Activated CD8-positive, alpha-beta memory T cell treated with anti-CD3 and anti-CD28 coated beads for 4 hours (primary cell): ENCODE measurements at places on chromosomes 6 and 20.

GRCh38 chr6:76165471-76166221 is 93.2 kb upstream of the IMPG1 start:
- no peak for DNase-seq

DNA sequence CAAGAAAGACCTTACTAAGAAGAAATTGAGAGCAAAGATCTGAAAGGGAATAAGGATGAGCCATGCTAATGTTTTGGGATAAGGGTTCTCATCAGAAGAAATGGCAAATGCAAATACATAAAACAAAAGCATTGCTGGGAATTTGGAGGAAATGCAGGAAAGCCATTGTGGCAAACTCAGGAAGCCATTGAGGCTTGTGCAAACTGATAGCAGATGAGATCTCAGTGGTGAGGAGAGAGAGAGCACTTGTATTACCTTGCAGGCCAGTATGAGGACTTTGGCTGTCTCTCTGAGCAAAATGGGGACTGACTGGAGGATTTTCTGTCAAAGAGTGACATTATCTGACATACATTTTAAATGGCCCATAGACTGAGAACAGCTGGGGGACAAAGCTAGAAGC is 103.0 kb downstream of the ADGRB3 start:
- DNase-seq: no peak

DNA sequence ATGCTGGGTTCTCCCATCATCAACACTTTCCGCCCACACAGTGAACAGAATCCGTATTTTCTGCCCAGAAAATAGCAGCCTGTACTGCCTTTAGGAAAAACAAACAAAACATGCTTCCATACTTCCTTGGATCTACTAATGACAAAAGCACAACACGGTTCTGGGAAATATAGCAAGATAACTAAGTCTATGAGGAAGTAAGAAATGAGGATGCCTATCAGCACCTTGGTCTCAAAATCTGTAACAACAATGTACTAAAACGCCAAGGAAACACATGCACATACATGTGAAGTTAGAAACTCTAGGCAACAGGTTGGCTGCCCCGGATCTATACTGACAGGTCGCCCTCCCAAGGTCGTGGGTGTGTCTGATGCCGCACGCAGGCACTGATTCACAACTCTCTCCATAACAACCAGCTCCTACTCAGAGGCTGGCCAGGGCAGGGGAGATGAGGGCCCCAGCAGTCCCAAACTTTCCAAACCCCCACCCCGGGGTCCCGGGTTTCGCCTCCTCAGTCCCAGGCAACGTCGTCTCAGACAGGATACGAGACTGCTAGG is 710 bp downstream of the BTBD9 start:
- DNase-seq: peak; percentile 36

DNA sequence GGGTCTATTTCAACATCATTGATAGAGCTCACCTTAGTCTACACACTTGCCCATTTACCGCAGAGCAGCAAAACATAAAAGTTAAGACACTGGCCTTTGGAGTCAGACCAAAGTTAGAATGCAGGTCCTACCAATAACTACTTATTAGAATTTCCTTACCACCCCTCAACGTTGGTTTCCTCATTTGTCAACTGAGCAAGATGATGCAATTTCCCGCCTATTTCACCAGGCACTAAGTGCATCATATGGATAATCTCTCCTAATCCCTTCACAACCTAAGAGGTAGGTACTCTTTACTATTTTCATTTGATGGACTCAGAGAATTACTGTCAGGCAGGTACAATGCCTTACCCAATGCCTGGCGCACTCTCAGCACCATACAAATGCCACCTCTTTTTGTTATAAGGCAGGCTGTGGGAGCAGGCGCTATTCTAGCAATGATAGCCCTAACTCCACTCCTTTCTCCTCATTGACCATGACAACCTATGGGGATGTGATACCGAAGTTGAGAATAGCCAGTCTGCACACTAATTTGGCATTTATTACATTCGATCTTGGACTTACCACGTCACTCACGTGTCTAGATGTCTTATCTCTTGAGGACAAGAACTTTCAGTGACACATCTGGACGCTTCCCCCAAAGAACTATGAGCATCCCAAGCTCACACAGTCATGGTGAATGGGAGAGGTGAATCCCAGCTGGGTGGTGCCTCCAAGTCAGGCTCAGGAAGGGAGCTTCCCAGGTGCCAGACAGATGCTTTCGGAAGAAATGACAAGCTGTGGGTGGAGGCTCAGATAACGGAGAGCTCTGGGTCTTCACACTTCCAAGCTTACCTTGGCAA is 128.1 kb upstream of the STMND1 start:
- no peak for DNase-seq

DNA sequence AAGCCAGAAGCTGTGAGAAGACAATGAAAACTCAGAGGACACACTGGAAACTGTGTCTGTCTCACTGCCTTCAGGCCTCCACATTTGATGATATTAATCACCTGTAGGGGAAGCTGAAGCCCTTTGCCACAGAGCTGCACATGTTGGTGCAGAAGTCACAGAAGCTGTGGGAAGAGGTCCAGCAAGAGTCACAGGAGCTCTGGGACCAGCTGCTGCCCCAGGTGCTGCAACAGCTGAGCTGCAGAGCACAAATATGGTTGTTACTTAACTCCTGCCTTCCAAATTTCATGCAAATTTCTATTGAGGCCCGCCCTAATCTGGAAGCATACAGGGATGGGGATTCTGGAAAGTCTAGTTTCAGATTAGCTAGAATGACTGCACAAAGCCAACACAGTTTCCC is 169.3 kb downstream of the OGFRL1 start:
- no peak for DNase-seq

DNA sequence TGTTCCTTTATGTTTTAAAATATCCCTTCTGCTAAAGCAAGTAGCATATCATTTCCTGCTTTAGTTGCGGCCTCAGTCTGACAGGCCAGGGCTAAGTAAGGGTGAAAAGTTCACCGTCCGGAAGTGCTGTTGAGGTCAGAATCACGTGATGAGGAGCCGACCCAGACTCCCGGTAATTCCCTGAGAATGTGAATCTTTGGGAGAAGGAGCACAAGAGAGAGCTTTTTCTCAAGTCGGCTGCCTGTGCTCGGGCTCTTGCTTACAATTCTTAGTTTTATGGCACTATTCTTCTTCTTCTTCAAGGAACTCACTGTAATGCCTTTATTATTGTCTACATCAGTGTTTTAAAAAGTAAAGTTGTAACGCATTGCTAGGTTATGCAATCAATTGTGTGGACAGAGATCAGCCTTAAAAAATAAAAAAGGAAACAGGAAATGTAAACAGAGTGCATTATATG is 309.3 kb downstream of the PRL start:
- no peak for DNase-seq

DNA sequence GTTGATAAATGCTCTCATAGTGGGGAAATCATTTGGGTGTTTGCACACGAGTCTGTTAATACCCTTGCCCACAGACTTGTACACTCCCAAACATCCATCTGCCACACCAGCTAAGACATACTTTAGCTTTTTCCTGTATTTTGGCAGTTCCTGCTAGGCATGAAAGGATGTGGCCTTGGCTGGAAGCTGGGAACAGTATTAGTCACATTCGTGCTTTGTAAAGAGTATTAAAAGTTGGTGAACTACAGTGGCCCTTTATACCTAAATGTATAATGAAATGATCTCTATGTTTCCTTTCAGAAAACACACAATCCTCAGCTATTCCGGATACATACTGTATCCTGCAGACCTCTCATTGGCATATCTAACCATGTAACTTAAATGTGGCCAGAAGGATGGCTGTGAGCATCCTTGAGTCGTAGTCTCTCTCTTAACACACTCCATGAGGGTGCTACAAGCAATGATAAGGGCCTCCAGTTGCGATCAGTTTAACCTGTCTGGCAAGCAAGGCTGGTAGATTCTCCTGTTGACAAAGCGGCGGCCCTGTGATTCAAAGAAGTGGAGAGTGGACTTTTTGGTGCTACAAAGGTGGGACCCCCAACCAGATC is 1.5 kb downstream of the LEMD2 start:
- DNase-seq: no peak

- no peak for DNase-seq
These were observed 21.9 kb upstream of the BEND6 start for GRCh38 chr6:56932910-56933477.

DNA sequence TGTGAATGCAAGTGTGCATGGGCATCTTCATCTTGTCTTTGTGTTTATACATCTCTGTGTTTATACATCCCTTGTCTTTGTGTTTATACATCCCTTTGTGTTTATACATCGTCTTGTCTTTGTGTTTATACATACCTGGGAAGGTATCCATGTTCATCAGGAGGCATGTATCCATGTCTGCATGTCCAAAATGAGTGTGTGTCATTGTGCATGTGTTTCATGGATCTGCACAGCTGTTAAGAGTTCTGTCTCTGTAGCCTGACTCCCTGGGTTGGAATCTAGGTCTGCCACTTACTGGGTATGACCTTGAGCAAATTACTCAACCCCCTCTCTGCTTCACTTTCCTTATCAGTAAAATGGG is 50.1 kb upstream of the SIRPA start:
- no peak for DNase-seq

DNA sequence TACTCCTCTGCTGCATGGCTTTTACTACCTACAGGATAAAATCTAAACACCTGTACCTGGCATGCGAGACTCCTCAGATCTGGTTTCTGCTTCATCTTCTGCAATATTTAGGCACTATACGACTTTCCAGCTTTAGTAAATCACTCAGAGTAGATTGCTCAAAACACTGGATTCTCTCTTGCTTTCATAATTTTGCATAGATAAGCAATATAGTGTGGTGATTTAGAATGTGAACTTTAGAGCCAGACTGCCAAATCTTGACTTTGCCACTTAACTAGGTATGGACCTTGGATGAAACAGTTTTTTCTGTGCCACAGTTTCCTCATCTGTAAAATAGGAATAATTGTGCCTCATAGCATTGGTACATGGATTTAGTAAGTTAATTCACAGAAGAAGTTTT is 28.9 kb downstream of the CEP57L1 start:
- DNase-seq: no peak
